Stromal cell of bone marrow (primary cell): ENCODE measurements at places on chromosomes 3 and 15.

DNA sequence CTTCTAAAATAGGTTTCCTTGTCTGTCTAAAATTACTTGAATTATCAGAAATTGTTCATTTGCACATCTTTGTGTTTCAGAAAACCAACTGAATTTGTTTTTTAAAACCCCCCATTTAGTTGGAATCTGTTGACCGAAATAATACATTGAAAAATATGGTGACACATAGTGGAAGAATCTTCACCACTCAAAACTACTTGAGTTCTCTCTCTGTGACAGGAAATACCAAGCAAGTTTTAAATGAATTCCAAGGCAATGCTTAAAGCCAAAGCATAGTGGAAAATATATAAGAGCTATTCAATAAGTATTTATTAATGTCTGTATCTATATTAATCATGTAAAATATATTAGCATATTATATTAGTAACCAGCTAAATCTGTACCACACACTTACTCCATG, 224.9 kb upstream of the COL8A1 start:
- no peak for DNase-seq

- DNase-seq: no peak
Observed at GRCh38 chr3:41175365-41175764, 23.9 kb upstream of the CTNNB1 start.

GRCh38 chr3:188706176-188706575, 465.6 kb upstream of the TPRG1 start:
- DNase-seq: no peak

DNA sequence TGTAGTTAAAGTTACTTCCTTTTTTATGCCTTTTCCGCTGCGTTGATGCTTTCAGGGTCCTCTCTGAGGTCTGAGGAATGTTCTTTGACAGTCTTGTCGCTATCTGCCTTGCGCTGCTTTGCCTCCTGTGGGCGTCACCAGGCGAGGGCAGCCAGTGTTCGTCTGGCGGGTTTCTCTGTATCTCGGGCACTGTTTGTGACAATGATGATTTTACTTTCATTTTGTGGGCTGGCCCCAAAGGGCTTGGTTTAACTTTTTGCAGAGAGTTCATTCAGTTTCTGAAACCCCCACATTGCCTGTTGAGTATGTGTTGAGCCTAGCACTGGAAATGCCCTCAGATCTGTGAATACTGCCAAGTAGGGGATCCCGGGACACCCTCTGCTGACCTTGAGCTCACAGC, 24.6 kb upstream of the SACM1L start:
- DNase-seq: no peak

GRCh38 chr3:148911592-148911991, 46.5 kb downstream of the CPA3 start:
- no peak for DNase-seq

- DNase-seq: no peak
Observed at GRCh38 chr3:127955728-127956127, 40.7 kb downstream of the KBTBD12 start.

- no peak for DNase-seq
Observed at GRCh38 chr3:10992017-10992942, at the start of gene SLC6A1. Gene SLC6A1 (plus strand): TSS chr3:10992748. CDS start chr3:11017212, 24,464 bp downstream.
